NCI-H524 treated with DMSO at 0.1 percent for 48 hours (cell line): ENCODE measurements at places on chromosomes 13 and 19.
A peak's percentile ranks its signal among the peaks of the same experiment; 100 is the strongest.

DNA sequence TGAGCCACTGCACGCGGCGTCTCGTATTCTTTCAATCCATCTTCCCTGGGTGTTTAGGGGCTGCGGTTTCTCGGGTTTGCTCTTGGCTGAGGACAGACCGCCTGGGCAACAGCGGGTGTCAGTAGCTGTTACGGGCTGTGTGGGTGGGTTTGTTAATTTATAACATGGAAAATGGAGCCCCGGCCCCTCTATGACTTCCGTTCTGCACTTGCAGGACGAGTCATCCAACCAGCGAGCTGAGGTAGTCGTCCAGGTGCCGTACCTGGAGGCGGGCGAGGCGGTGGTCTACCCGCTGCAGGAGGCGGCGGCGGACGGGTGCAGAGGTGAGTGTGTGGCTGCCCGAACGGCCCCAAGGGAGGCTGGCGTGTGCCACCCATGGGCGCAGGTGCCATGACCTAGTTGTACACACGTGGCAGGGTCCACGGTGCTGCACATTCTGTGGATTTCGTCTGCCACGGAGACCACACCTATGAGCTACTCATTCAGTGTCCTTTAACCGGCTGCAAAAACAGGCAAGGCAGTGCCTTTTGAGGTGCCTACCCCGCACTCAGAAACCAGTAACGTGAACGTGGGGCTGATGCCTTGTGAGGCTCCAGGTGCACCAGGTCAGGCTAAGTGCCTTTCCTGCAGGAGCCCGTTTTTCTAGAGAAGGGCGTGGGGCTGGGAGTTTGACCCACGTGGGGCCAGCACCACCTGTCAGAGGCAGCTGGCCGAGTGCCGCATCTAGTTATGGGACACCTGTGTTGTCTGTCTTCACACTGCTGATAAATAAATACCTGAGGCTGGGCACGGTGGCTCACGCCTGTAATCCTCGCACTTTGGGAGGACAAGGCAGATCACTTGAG, 10.9 kb downstream of the POLR2E start:
- no peak for DNase-seq

GRCh38 chr19:42348211-42348610, 22.8 kb downstream of the MEGF8 start:
- DNase-seq = no peak

DNA sequence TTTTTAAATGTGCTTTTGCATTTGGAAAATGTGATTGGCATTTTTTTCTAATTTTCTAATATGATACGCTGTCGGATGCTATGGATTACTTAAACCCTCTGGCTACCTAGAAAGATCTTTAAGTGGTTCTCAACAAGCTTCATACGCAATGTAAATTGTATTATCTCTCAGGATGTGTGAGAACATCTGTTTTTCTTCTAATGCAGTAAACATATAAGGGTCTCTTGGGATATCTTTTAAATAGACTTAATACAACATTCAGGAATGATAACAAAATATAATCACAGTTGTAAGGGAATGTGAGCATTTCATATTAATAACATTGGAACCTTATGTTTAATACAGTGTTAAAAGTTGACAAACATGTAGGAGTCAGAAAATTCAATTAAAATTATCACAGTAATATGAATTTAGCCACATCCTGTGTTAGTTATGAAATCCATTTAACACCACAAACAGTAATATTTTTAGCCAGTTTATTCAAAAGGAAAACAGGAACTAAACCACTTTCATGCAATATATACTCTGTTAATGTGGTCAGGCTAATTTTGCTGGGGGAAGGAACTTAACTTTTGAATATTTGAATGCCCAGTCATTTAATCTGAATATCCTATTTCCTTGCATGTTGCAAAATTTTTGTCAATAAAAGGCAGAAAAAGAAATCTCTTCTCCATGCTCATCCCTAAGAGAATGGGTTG, 15.0 kb upstream of the ALOX5AP start:
- peak; percentile 48 for DNase-seq

- no peak for DNase-seq
Measured at GRCh38 chr13:84925443-84925842, 873.8 kb downstream of the SLITRK6 start.

DNA sequence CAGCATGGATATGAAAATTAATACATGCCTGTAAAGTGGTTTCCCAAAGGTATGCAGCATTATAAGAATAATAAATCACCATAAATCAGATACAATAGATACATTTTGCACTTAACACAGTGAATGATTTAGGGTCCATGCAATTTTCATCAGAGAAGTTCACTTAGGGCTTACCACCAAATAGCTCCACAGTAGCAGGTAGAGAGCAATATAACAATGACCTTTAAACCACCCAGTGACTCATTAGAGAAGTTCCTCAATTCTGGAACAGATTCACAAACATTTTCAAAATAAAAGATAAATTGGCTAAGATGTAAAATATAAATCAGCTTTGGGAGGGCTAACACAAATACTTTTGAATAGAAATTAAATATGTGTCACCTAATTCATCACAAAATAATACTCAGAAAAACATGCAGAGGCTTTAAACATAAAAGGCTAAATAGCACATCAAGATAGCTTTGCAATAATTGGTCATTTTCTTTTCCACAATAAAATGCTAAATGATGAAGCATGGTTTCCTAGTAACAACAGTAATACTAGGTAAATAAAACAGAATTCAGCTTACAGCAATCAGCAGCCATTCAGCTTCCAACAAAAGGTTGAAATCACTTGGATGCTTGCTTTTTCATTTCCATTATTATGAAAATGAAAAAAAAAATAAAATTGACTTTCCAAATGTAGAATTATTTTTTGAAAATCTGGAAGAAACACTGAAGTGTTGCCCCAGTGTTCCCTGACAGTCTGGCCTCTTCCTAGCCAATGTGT, 84.3 kb upstream of the NBEA start:
- no peak for DNase-seq

- no peak for DNase-seq
Measured at GRCh38 chr13:34161931-34162543, 344.1 kb downstream of the RFC3 start.

- no peak for DNase-seq
Measured at GRCh38 chr19:43682824-43683661, 13.1 kb upstream of the PLAUR start.

GRCh38 chr19:38919837-38920601, 8.0 kb upstream of the CCER2 start:
- DNase-seq = no peak

DNA sequence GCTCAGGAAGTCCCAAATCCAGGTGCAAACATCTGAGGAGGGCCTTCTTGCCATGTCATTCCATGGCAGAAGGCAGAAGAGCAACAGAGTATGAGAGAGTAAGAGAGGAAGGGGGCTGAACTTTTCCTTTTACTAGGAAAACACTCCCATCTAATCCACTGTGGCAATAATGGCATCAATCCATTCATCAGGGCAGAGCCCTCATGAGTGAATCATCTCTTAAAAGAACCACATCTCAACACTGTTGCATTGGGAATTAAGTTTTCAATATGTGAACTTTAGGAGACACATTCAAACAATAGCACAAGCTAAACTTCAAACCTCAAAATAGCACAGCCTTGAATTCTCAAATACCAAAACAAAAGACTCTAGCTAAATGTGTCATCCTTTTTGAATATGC, 264.5 kb downstream of the KCTD12 start:
- no peak for DNase-seq

- DNase-seq = no peak
Measured at GRCh38 chr19:13866463-13867046, 10.4 kb upstream of the NANOS3 start.

DNA sequence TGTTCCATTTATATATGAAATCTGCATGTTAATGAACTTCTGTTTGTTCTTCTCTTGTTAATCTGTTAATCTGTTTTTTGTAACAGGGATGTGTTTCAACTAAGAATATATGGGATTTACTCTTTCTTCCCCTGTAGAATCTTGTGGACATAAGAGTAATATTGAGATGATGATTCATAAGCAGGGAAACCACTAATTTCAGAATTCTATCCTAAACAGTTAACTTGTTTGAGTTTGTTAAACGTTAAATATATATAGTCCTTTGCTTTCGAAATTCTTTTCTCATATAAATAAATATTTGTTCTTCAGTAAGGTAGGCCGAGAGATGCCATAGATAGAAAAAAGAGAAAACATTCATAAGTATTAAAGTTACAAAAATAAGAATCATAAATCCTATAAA, 1052.2 kb upstream of the SPRY2 start:
- no peak for DNase-seq

DNA sequence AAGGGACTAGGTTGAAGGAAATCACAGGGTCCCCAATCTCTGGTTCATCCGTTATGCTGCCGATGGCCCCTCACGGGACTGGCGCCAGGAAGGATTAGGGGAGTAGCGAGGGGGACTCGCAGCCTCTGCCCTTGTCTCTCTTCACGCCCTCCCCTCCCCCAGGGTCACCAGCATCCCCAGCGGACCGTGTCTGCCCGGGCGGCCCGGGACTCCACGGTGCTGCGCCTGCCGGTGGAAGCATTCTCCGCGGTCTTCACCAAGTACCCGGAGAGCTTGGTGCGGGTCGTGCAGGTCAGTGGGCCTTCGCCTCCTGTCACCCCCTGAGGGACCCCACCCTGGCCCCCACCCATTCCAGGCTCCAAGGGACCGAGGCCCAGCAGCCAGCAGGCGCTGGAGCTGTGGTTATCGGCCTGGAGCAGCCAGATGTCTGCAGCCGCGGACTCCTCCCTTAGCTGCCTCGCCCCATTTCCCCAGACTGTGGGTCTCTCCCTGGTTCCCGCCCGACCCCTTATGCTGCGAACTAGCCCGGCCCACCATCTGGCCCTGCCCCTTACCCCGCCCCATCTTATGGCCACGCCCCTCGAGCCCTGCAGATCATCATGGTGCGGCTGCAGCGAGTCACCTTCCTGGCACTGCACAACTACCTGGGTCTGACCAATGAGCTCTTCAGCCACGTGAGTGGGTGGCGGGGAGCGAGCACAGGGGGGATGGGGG, 5.4 kb downstream of the PNPLA6 start:
- DNase-seq = no peak

- no peak for DNase-seq
Measured at GRCh38 chr13:25371158-25371874, 458 bp upstream of the ATP8A2 start.

- no peak for DNase-seq
Measured at GRCh38 chr19:35742121-35742724, at the start of gene IGFLR1. Gene IGFLR1 (minus strand): TSS chr19:35742452. CDS start chr19:35741180, 1,272 bp downstream.

DNA sequence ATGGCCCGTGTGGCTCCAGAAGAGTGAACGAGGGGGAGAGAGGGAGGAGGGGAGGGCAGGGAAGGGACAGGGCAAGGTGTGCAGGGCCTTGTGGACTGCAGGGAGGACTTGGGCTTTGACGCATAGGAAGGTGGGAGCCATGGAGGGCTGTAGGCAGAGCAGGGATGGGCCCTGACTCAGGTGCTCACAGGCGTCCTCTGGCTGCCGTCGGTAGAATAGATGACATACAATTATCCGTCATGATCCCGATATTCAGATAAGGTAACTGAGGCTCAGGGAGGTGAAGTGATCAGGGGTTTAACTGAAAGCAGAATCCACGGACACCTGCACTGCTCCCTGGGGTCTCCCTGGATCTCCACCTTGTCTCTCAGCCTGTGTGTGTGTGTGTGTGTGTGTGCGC, 3.4 kb downstream of the C3 start:
- DNase-seq = no peak

- peak; percentile 56 for DNase-seq
Measured at GRCh38 chr19:5086725-5087439, 118.0 kb downstream of the KDM4B start.

GRCh38 chr19:17333611-17334413, 843 bp downstream of the ANO8 start:
- no peak for DNase-seq

- no peak for DNase-seq
Measured at GRCh38 chr13:77530875-77531274, 4.6 kb upstream of the SCEL start.

- no peak for DNase-seq
Measured at GRCh38 chr19:963486-963951, 20.6 kb upstream of the WDR18 start.

DNA sequence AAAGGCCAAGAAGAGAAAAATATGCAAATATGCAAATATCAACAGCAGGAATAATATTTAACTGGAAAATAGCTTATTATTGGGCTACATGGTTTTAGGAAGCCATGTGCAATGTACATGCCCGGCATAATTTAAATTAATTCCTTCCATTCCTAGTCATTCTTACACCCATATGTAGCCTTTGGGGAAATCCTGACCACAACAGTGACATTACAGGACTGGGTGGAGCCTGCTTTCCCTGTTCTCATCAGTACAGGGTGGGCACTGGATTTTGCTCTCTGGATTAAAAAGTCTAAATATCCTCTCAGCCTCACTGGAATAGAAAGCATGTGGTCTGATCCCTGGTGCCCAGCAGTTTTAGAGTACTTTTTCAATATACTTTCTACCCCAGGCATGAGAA, 198.2 kb downstream of the DNAJC15 start:
- DNase-seq = no peak

GRCh38 chr13:51894239-51894638, 32.5 kb downstream of the CCDC70 start:
- DNase-seq = no peak

DNA sequence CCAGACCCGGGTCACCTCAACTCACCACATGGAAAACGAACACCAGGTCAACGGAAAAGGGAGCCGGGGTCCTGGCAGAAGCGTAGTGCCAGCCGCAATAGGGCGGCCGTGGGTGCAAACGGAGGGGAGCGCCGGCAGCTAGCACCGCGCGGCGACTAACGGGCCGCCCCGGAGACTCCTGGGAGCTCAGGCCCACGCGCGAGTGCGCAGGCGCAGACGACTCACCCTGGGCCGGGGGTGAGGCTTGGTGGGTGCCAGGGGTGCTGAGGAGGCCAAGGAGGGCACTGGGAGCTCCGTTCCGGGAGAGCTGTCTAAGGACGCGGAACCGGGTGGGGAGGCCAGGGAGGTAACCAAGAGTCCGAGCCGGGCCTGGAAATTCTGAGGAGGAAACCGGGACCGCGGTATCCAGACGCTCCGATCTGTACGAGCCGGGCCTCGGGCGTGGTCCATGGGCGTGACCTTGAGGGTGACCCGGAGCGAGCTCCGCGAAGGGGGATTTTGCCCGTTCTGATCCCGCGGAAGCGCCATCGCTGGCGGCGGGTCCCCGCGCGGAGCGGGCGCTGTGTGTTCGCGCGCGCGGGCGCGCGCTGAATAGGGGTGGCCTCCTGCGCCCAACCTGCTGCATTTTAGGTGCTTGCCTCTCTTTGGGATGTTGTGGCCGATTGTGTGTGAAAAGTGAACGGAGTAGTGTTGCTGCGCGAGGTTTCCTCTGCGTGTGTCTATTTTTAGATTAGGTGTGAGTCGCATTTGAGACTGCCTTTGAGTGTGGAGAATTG, at the start of gene ZNF382:
Gene ZNF382, plus strand, starts transcription at position 213 of the 776 bp plus-strand sequence. CDS start 4,602 bp downstream, outside the sequence.
- peak; percentile 25 for DNase-seq

- DNase-seq = no peak
Measured at GRCh38 chr19:57233207-57233606, 2.4 kb downstream of the AURKC start.

GRCh38 chr13:108787700-108788414, 158.4 kb downstream of the MYO16 start:
- no peak for DNase-seq

GRCh38 chr13:30061217-30061616, 210.8 kb upstream of the UBL3 start:
- DNase-seq = no peak

- DNase-seq = no peak
Measured at GRCh38 chr19:15107061-15108010, at the start of gene SYDE1. Gene SYDE1 (plus strand): TSS chr19:15107401. CDS start chr19:15107434, 33 bp downstream.

GRCh38 chr13:38365661-38366060, 16.0 kb downstream of the UFM1 start:
- DNase-seq = no peak

- DNase-seq = no peak
Measured at GRCh38 chr13:74218291-74218690, 84.1 kb upstream of the KLF12 start.
